Femur (tissue), 1 donor: ENCODE measurements at places on chromosomes 12 and 14.

- DNase-seq = no peak
These were observed 271.1 kb downstream of the RERGL start for GRCh38 chr12:17818931-17819330.

DNA sequence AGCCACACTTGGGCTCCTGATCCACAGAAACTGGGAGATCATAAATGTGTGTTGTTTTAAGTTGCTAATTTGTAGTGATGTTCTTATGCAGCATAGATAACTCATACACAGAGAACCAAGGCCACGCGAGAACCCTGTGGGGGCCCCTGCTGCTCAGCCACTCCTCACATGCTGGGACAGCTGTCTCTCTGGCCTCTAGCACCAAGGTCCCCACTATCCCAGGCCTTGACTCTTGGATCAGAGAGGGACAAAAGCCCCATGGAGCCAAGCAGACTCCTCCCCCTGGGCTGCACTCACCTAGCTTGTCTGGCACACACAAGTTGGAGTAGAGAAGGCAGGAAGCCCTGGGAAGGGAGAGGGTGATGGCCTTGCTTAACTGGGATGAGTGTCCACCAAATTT lies 11.3 kb downstream of the PLD4 start:
- no peak for DNase-seq

GRCh38 chr12:97645726-97646125 lies 183.1 kb downstream of the RMST start:
- DNase-seq = peak; percentile 22

DNA sequence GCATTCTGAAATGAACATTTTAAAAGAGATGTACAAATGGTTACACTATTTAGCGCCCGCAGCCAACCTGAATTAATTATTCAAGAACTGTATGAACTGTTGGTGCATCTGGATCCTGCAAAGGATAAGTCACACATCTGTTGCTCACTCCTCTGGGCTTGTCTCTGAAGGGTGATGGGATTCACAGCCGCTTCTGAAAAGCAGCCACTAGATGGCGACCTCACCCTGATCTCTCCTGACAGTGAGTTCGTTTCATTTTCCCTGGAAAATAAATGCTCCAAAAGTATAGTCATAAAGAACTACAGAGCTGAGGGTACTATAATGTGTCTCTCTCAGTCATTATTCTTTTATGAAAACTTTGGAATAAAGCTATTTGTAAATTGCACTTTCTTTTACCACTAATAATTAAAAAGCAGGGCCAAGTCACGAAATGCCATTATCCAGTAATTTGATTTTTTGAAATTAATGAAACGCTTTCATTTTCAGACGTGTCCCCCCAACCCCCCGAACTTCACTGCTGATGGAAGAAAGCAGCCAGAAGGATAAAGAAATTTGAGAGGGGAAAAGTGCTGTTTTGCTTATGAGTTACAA lies 789.6 kb downstream of the NRXN3 start:
- DNase-seq = peak; percentile 74

GRCh38 chr12:168763-169525 lies 45.0 kb downstream of the SLC6A12 start:
- no peak for DNase-seq

DNA sequence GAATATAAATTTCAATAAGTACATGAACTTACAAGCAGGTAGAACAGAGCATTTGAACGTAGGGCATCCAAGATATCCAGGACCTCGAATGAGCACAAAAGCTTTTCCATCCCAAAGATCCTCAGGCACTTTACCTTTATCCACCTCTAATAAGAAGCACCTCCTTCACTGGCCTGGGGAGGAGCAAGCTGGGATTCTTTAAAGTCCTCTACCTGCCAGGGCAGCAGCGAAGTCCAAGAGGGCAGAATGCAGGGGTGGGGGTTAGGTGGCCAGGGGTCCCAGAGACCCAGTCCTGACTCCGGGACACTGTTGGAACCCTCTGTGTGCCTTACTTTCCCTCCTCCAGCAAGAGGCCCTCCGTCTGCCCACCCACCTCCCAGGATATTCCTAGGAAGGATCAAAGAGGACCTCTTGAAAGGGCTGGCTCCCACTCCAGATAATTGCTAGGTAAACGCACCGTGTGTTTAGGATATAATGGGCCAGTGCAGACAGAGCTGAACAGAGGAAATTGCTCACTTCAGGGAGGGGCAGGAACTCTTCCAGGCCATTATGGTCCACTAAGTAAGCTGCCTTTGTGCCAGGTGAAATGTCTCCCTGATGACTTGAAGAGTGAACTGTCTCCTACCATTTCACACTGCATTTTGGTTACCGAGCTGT lies 68.1 kb downstream of the TTC9 start:
- DNase-seq = no peak

- DNase-seq = peak; percentile 66
These were observed 266.4 kb downstream of the NAV3 start for GRCh38 chr12:78096909-78097597.

DNA sequence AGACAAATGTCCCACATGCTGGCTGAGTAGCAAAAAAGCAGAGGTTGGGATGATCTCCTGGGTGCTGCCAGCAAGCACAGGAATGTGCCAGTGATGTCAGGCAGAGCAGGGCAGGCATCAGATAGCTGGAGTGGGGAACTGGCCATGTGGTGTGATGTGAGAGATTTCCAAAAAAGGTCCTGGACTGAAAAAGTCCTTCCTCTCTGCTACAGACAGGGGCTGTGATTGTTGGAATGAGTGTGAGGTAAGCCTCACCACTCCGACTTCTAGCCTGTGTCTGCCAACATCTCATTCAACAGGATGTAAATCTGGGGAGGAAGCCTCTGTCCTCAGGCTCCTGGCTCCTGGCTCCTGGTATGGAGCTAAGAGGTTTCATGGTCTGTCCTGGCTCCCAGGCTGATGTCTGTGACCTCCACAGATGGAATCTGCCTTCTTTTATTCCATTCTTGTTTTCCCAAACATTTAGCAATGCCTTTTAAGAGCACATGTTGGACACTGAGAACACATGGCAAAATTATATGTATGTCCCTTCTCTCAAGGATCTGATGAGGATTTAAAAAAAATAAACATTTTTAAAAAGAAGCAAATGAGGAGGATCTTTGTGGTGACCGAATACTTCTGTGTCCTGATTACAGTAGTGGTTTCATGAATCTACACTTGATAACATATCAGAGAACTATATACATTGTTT lies 50.1 kb upstream of the STK38L start:
- peak; percentile 44 for DNase-seq

- no peak for DNase-seq
These were observed 62.7 kb downstream of the LRRK2 start for GRCh38 chr12:40287369-40287975.

DNA sequence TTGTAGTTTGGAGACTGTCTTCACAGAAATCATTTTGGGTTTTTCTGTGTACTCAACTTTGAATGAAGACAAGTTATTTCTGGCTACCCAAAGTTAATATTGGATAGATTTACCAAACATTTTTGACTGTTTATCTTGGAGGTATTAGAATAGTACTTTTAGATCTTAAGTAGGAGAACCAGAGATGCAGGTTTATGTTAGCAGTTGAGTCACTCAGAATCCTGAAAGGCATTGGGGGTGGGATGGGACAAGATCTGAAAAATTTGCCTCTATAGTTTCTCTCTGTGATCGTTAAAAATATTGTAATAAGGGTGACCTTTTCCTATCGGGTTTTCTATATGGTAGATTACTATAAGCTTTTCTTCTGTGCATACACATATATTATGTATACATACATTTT lies 112.3 kb downstream of the TTC6 start:
- DNase-seq = no peak

DNA sequence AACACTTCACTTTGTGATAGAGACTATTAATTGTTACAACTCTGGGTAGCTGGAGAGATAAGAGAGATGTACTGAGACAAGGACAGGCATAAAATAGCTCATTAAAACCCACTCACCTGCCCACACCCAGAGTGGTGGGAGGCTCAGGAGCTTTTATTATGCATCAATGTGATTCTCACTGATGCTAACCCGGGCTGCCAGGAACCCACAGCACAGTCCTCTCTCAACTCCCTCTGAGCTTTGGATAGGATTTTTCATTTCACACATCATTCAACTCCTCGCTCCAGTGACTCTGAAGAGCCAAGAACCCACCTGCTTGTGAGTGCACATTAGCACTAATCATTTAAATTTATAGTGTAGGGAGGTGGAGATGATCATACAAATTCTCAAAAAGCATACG lies 827.9 kb downstream of the FLRT2 start:
- DNase-seq = no peak

GRCh38 chr12:26648584-26648983 lies 184.4 kb downstream of the ITPR2 start:
- DNase-seq = no peak

DNA sequence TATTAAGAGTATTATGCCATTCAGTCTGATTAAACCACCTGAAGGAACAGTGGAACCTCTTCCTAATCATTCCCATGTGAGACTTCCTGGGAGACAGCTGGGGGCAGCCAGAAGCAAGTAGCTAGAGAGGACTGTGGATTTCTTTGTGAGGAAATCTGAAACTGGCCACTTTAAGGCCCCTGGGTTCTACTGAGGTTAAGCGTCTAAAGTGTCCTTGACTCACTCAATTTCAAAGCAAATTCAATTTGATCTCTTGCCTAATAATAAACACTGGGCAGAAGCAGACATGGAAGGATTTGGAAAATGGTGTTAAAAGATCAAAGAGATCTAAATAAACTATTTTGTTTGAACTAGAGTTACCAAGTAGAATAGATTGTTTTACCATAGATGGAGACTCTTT lies 909.9 kb downstream of the NRXN3 start:
- no peak for DNase-seq

DNA sequence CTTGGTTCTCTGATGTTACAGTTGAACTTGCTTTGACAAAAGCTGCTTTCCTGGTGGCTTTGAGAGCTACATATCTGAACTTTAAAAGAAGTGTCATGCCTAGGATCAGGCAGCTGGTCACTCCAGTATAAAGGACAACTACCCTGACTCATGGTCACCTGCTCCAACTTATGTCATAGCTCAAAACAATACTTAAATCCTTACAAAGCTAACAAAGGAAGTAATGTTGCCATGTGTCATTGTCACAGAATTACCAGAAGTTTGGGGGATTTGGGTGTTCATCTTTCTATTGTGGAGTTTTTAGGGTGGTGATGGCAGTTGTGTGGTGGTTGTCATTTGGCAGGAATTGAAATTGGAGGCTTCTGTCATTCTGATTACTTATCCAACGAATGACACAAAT lies 1.8 kb upstream of the TCP11L2 start:
- no peak for DNase-seq

GRCh38 chr12:69671597-69671996 lies 27.5 kb downstream of the BEST3 start:
- DNase-seq = no peak

DNA sequence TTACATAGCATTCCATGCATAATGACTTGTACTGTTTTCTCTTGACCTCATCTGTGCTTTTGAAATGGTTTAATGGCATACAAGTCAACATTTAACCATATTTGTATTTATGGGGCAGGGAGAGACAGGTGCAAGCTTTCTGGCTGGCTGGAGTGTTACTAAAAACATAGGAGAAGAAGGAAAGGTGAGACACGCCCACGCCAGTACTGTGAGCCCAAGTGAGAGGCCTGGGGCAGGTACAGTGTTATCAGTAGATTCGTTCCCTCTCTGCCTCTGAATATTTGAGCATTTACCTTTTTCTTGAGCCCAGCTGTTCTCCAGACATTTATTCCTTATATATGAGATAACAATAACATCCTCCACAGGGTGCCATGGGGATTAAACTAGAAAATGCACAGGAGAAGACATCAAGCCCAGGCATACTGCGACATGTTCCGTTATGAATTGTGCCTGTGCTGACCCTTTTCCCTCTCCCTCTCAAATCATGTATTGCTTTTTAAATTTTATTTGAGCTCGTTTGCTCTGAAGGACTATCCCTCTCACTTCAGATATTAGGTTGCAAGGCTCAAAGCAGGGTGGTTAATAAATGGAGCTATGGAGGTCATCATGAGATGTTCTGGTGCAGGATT lies 34.6 kb upstream of the TUBA1C start:
- DNase-seq = no peak

- DNase-seq = peak; percentile 62
These were observed 2.6 kb upstream of the JAG2 start for GRCh38 chr14:105171004-105171673.

DNA sequence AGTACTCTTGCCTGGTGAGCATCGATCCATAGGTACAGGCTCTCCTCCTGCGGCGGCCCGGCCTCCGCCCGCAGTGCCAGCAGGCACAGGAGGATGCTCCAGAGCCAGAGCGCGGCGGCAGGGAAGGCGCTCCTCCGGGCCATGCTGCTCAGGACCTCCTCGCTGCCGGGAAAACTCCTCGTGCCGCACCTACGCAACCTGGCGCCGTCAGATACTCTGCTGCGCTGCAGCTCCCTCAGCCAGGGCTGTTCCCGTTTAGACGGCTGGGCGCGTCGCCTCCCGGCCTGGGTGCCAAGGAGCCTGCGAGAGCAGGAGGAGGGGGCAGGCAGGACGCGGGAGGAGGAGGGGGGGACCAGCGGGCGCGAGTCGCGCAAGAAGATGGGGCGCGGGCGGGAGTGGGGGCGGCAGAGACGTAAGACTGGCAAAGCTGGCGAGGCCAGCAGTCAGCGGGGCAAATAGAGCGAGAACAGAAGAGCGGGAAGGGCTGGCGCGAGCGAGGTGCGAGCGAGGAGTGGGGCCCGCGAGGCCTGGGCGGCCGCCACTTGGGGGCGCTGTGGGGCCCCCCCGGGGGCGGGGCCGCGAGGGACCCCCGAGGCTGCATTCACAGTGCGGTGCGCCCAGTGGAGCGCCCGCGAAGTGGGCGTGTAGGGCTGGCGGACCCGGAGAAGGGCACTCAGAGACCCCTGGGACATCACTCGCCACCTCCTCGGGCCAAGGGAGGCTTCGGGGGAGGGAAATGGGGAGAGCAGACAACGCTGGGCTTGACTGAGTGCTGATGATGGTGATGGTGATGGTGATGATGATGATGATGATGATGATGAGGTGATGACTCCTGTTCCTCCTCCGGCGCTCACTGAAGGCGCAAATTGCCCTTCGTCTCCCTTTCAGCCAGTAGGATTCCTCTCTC lies at the start of gene WIF1:
Gene WIF1 (minus strand): TSS at position 257 of the 907 bp plus-strand sequence. CDS start 114 bp downstream, at position 143.
- peak; percentile 65 for DNase-seq

GRCh38 chr14:24863968-24864684 lies 185.8 kb downstream of the STXBP6 start:
- no peak for DNase-seq

- DNase-seq = no peak
These were observed 35.5 kb upstream of the CDKL1 start for GRCh38 chr14:50432131-50432530.

DNA sequence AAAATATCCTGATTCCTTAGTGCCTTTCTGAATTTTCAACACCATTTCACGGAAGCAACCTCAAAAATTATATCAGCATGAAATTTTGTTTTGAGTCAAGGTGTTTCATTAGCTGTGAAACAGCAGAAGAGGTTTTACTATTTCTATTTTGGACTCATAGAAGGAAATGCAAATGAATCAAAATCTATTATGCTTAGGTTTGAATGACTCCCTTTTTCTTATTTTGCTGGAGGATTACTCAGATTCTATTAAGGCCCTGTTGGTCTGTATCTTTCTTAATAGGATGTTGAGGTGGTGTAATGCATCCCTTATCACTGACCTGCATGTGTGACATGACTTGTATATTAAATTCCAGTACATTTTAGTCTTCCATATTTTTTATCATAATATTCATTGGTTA lies 165.8 kb downstream of the TMTC2 start:
- DNase-seq = no peak
